ENCODE measurements at places on chromosomes 2 and 18.

GRCh38 chr2:118242216-118242615 lies 153.9 kb downstream of the INSIG2 start:
- DNase-seq, result no peak

DNA sequence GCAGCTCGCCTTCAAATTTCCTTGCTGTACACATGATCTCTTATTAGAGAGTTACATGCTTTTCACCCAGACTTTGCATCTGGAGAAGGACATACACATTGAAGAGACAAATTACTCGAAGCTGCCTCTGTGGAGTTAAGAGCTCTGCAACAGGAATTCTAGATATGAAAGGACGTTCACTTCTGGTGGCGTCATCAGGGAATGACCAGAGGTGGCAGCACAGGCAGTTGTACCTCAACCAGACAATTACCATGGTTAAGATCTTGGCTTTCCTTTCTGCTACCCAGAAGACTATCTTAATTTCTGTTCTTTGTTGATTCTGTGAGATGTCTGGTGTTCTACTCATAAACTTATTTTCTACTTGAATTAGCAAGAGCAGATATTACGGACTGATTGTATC lies 39.1 kb upstream of the MC4R start:
- no peak for DNase-seq

GRCh38 chr2:54627973-54628372 lies 95.5 kb upstream of the EML6 start:
- DNase-seq, result no peak

GRCh38 chr2:117127680-117128079 lies 686.8 kb upstream of the DDX18 start:
- DNase-seq, result no peak

DNA sequence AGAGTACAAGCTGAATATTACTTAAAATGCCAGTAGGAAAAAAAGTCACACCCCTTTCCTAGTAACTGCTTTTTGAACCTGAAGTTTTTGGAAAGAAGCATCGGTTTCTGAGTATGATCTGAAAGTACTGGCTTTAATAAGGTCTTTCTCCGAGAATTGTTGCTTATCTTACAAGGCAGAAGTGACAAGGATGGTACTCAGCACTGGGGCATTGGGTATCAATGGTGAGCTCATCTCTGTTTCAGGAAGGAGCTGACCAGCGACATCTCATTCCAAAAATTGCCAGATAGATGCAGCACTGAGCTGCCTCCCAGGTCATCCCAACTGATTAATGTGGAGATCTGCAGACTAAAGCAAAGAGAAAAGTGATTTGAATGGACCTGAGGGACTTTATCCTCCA lies 85.4 kb downstream of the FMNL2 start:
- no peak for DNase-seq

- DNase-seq, result no peak
Measured at GRCh38 chr18:73118121-73118816, 250.5 kb upstream of the NETO1 start.

DNA sequence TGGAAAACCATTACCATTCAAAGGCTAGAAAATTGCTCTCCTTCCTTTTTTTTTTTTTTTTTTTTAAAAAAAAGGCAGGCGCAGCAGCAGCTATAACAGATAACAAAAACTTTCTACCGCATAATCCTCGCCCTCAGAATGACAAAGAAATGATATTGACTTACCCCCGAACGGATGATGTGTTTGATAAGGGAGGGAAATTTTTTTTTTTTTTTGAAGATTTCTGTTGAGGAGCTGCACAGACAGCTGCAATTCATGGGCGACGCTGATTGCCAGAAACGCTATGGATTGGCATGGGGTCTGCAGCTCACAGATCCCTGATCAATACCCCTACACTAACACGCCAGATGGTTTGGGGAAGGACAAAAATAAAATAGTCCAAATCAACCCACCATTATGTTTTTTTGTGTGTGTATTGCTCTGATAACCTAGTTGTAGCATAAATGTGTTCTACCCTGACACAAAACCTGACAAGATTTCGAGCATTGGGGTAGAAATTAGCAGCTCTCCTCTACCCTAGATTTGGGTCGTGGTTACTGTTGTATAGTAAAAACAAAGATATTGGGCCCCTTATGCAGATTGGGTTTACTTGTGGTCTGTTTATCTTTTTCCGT lies 3.6 kb upstream of the ONECUT2 start:
- DNase-seq, result no peak

GRCh38 chr18:75183524-75183923 lies 25.4 kb downstream of the PTGR3 start:
- DNase-seq, result no peak

GRCh38 chr18:3593381-3593903 lies 143.5 kb downstream of the TGIF1 start:
- DNase-seq, result no peak

GRCh38 chr2:152309352-152310214 lies 25.4 kb upstream of the FMNL2 start:
- DNase-seq, result no peak

DNA sequence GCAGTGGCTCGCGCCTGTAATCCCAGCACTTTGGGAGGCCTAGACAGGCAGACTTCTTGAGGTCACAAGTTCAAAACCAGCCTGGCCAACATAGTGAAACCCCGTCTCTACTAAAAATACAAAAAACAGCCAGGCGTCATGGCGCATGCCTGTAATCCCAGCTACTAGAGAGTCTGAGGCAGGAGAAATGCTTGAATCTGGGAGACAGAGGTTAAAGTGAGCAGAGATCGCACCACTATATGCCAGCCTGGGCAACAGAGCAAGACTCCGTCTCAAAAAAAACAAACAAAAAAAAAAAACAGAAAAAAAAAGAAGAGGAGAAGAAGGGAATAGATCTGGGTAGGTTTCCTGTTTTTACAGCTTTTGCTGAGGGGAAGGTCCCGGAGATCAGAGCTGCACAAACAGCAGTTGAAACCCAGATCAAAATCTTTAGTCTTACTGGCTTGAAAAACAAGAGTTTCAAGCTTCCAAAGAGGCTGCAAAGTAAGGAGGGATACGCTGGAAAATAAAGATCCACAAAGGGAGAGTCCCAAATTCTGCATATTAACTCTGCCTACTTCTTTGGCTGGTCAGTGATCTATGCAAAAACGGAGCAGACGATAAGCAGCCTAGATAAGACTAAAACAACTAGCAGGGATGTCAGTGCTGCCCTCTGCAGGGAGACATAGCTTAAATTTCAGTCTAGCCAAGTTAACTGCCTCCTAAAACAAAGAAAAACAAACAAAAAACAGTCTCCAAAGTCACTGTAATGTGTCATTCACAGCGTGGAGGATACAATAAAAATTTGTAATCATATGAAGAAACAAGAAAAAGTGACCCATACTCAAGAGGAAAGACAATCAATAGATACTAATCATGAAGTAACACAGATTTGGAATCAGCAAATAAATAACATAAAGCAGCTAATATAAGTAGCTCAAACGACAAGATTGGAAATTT lies 74.1 kb downstream of the TLK1 start:
- no peak for DNase-seq

DNA sequence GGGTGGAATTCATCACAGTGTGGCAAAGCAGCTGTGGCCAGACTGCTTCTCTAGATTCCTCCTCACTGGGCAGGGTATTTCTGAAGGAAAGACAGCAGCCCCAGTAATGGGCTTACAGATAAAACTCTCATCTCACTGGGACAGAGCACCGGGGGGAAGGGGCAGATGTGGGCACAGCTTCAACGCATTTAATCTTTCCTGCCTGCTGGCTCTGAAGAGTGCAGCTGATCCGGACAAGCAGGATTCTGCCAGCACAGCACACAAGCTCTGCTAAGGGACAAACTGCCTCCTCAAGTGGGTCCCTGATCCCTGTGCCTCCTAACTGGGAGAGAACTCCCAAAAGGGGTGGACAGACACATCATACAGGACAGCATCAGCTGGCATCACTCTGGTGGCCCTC lies 779.9 kb upstream of the CNTNAP5 start:
- no peak for DNase-seq

GRCh38 chr18:42807887-42808286 lies 307.6 kb downstream of the RIT2 start:
- DNase-seq, result no peak

- DNase-seq, result no peak
Measured at GRCh38 chr18:26008096-26008495, 82.3 kb downstream of the SS18 start.

DNA sequence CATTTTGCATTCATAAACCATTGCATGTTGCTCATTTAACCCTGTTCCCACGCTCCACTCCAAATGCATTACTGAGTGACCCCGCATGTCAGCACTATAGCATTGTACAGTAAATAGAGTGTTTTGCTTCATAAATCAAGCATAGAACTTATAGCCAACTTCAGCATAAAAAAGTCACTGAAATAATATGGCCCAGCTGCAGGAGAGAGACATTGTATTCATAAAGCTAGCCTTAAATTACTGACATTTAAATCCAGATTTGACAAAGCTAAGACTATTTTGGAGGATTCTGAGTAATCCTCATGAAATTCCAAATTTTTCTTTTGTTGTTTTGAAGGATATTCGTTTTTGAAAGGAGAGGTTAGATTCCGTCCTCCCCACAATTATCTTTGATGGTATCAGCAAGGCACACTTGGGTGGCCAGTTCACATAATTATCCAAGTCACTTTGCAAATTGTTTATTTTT lies 320.9 kb upstream of the TCF4 start:
- no peak for DNase-seq

GRCh38 chr18:9894454-9895068 lies 8.8 kb downstream of the TXNDC2 start:
- DNase-seq, result no peak

DNA sequence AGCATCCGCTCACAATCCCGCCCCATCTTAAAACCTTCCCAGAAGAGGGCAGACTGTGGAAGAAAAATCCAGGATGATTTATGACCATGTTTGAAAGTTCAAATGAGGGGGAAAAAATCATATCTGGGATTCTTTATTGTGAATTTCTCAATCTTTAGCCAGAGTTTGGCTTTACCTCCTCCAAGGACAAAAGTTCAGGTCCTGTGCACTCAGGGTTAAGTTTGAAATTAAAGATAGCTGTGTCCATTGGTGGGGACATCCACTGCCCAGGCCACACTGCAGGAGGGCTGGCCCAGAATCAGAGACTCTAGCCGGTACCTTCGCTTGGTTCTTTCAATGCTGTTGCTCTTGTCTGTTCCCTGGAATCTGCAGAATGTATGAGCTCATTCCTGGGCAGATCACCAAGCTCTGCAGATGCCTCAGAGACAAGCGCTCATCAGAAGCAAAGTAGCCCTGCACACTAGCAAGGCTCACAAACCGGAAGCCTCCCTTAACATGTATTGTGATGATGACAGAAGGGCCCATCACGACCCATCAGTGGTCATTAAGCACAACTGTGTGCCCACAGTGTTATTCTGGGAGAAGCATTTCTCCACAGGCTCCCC lies 375.3 kb upstream of the KLHL29 start:
- DNase-seq, result no peak

GRCh38 chr2:230042195-230042594 lies 26.5 kb downstream of the SLC16A14 start:
- no peak for DNase-seq

DNA sequence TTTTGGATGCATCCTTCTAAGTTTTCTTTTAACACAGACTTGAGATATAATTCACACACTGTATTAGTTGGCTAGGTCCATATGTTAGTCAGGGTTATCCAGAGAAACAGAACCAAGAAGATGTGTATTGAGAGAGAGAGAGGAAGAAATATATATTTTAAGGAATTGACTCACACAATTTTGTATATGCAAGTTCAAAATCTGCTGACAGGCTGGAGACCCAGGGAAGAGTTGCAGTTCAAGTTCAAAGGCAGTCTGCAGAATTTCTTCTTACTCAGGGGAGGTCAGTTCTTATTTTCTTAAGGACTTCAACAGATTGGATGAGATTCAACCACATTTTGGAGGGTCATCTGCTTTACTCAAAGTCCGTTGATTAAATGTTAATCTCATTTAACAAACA lies 23.0 kb upstream of the MRO start:
- DNase-seq, result no peak

GRCh38 chr2:65331336-65332025 lies 100.9 kb downstream of the SPRED2 start:
- no peak for DNase-seq

GRCh38 chr2:168560817-168561499 lies 104.9 kb downstream of the CERS6 start:
- no peak for DNase-seq

- no peak for DNase-seq
Measured at GRCh38 chr2:129877795-129878775, 101.4 kb upstream of the RAB6C start.

DNA sequence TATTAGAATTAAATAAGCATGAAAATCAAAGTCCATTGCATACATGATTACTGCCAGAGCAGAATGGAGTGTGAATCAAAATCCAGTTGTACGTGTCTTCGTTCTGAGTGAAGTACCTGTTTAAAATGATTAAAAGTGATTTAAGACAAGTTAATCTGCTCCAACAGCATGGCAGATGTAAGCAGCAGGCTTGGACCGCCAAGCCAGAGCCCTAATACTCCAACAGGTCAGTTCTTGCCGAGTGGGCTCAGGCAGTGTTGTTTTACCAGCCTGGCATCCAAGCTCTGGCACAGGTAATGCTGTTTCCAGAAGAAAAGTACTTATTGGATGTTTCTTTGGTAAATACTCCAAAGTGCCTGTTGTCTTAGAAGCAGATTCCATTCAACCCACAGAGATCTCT lies 171.4 kb upstream of the EPAS1 start:
- DNase-seq, result no peak

GRCh38 chr2:144233317-144233716 lies 286.6 kb downstream of the ZEB2 start:
- no peak for DNase-seq

DNA sequence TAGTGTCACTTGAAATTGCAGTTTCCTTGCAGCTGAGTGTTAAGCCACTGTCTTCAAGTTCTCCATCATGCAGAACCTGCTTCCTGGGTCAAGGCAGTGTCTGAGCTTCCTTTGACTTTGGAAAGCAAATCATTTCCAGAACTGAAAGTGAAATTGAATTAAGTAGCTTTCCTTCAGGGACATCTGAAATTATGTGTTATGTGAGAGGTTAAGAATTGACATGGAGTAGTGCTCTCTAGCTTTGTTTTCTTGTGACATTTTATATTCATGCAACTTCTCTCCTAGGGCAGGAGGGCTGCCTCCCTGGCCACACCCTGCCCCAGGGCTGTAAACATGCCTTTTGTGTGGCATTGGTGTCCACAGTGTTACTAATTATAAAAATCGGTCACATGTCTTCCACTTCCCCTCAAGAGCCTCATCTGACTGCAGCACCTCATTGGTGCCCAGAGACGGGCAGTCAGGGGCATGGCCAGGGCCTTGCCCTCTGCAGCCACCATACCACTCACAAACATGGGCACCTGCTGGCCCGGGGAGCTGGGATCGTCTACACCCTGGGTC lies 14.4 kb downstream of the RAB12 start:
- no peak for DNase-seq

- no peak for DNase-seq
Measured at GRCh38 chr2:157150747-157151146, 106.8 kb upstream of the GALNT5 start.

GRCh38 chr2:83528767-83529166 lies 930.3 kb downstream of the SUCLG1 start:
- no peak for DNase-seq

- no peak for DNase-seq
Measured at GRCh38 chr2:215277944-215278343, 33.9 kb upstream of the ATIC start.

GRCh38 chr2:134713176-134713575 lies 5.6 kb downstream of the TMEM163 start:
- DNase-seq, result no peak
